ENCODE measurements at places on chromosomes 6 and 20.

DNA sequence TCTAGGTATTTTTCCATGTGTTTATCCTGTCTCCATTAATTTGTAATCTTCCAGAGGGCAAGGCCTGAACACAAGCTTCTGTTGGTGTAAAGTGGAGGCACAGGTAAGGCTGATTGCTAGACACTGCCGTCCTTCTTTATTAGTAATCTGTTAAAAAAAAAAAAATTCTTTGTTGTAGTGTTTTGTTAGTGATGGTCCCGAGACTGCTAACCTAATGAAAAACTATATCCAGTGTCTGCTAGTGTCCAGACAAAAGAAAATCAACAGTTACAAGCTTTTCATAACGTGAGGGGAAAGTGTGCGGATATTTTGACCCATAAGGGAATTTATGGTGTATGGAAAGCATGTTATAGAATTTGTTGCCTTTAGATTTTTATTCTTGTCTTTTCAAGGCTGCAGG is 4.2 kb upstream of the HIVEP1 start:
- no peak for DNase-seq

- no peak for DNase-seq
These were observed 5.4 kb upstream of the GINM1 start for GRCh38 chr6:149560736-149561135.

DNA sequence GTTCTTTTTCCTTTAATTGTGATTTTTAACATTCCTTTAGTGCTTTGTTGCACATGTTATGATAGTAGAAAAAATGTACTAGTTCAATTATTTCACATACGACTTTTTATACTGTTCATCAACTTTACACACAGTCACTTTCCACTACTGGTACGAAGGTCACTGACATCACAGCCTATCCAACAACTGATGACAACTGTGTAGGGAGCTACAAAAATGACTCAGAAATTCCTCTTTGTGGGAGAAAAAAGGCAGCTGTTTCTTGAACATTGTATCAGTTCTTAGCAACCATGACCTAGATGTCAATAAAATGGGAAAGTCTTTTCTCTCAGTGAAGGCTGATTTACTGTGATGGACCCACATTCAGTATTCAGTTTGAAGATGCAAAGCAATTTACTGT is 7.0 kb upstream of the ID4 start:
- DNase-seq: no peak

- DNase-seq: no peak
These were observed 55.8 kb downstream of the SNAI1 start for GRCh38 chr20:50038574-50038991.

- DNase-seq: no peak
These were observed 3.6 kb upstream of the FOXC1 start for GRCh38 chr6:1605893-1606779.

DNA sequence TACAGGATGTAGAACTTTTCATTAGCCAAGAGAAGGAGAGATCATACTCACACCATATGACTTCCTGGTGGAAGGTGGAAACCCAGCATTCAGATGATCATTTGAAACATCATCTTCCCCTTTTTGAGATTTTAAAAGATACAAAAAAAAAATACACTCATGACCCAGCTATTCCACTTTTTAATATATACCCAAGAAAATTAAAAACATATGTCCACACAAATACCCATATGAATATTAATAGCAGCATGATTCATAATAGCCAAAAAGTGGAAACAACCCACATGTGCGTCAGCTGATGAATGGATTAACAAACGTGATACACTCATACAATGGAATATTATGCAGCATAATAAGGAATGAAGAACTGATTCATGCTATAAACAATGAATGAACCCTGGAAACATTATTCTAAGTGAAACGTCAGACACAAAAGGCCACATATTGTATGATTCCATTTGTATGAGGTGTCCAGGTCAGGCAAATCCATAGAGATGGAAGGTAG is 130.0 kb upstream of the SGK1 start:
- no peak for DNase-seq

- DNase-seq: no peak
These were observed 8.0 kb downstream of the MMUT start for GRCh38 chr6:49454787-49455709.

DNA sequence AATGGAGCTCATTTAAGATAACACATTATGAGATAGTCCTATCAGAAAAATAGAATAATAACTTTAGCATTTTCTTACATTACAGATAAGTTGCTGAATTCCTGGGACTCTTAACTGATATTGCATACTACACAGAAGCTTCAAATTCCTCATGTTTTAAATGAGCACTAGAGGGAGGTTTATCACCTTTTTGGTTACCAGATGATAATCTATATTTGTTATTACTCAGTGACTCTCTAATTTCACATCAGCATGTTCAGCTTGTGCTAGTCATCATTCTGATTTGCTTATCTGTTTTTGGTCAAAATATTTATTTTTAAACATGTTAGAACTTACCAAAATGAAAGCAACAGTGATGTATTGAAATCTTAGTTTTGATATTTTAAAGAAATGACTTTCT is 20.5 kb upstream of the GJA10 start:
- DNase-seq: no peak
